GM23248 (cell line): ENCODE measurements at places on chromosomes 16 and 17.

DNA sequence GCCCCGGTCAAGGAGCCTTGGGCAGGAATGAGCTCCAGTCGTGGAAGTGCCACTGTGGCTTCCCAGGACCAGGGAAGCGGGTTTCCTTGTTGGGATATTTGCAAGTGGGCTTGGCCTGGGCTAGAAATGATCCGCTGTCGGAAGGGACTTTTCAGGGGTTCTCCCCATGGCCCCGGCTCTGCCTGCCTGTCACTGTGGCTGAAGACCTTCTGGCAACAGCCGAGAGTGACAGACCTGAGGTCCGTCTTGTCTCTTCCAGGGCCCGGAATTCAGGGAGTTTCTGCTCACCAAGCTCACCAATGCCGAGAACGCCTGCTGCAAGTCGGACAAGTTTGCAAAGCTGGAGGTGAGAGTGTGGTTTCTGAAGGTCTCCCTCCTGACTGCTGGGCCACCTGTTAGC lies 57.7 kb downstream of the OR1D5 start:
- DNase-seq = no peak

GRCh38 chr17:34126496-34126895 lies 128.6 kb upstream of the CCL2 start:
- no peak for DNase-seq

DNA sequence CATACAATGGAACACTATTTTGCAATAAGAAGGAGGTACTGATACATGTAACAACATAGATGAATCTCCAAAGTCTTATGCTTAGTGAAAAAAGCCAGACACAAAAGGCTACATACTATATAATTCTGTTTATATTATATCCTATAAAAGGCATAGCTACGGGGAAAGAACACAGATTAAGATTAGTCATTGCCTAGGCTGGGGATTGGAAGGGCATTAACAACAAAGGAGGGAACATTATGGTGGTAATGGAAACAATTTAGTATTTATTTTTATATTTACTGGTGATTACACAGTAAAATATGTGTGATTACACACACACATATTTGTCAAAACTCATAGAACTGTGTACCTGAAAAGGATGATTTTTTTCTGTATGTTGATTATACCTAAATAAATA lies 278.1 kb downstream of the ZFHX3 start:
- no peak for DNase-seq

DNA sequence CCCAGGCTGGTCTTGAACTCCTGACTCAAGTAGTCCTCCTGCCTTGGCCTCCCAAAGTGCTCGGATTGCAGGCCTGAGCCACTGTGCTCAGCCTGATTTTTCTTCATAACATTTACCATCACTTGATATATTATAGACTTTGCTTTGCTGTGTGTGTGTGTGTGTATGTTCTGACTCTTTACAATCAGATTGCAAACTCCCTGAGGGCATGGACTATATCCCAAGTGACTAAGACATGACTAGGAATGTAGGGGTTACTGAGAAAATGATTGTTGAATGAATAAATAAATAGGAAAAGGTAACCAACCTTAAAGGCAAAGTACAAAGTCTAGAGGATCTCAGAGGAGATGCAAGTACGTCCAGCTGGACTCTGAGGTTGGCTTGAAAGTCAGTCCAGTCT lies 9.6 kb upstream of the OR2C1 start:
- no peak for DNase-seq

DNA sequence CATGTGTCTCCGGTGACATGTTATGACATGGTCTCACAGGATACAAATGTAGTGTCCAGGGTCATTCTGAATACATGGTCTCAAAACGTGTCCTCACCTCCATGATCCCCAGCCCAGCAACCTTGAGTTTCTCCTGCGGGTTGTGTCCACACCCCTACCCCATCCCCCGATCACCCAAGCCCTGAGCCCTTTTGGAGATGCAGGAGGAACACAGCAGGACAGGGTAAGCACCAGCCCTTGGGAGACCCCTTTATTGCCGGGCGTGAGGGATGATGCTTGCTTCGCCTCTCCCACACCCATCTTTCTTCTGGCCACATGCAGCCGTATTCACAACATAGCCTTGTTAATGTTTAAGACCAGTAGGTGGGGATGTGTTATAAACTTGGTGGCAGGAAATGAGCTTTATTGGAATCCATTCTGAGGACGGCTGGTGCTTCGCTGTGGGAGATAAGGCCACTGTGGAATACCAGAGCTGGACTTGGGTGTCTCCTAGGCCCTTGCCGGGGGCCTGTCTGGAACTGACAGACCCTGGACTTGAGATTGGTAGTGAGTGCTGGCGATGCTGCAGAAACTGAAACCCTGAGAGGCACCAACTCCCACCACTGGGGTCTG lies 5.5 kb downstream of the TMEM132E start:
- DNase-seq = peak; percentile 49

DNA sequence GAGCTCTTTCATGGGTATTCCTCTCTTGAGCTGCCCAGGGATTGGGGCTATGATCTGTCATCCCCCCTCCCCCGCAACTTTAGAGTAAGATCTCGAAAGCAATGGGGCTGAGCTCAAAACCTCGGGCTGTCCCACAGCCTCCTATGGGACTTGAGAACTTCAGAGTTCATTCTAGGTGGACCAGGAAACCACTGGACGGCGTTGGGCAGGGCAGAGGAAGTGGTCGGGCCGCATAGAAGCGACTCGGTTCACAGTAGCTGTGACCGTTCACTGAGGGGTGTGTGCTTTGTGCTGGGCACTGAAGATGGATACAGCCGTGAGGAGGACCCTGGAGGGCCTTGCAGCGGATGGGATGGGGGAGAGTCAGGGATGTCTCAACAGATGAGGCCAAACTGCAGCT lies 292.0 kb downstream of the CPPED1 start:
- DNase-seq = no peak

DNA sequence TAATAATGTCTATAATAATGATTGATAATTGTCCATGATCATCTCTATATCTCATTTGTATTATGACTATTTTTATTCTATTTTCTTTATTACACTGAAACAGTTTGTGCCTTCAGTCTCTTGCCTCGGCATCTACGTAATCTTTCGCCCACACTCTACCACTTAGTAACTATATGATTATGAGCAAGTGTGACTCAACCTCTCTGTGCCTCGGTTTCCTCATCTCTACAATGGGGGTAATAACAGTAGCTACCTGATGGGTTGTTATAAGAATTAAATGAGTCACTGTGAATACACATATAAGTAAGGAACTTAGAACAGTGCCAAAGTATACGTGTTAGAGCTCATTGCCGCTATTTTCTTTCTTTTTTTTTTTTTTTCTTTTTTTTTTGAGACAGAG lies 3.7 kb upstream of the SLC16A11 start:
- no peak for DNase-seq

GRCh38 chr17:4407216-4407615 lies 26.5 kb upstream of the SPNS3 start:
- DNase-seq = no peak

GRCh38 chr17:13200671-13201070 lies 182.8 kb upstream of the ELAC2 start:
- no peak for DNase-seq

DNA sequence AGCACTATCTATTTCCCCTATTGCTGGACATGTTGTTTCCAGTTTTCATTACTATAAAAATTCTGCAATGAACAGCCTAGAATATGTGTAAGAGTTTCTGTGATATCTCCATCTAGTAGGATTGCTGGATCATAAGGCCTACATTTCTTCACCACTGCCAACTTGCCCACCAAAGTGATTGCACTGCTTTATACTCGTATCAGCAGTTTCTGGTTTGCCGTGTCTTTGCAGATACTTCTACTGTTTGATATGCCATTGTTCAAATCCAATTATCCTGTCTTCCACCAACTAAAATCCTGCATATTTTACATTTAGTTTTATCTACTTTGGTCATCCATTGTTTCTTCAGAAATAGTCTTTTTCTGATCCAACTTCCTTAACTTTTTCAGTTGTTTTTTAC lies 21.1 kb downstream of the CEP95 start:
- DNase-seq = no peak

GRCh38 chr16:74769586-74770190 lies 4.9 kb downstream of the FA2H start:
- DNase-seq = no peak

DNA sequence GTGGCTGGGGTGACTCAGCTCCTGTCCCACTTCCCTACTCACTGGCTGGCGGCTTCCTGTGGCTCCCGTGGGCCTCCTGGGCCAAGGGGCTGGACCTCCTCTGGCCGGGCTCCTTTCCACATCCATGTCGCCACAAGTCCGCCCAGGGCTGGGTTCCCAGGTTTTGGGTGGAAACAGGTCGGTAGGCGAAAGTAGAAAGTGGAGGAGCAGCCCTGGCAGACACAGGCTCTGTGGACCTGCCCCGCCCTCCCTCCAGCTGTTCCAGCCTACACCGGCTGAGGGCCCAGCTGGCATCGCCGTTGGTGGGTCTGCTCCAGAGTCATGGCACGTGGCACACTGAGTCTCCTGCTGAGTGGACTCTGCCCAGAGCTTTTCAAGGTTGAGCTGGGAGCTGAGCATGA lies 28.7 kb downstream of the GSE1 start:
- peak; percentile 64 for DNase-seq

DNA sequence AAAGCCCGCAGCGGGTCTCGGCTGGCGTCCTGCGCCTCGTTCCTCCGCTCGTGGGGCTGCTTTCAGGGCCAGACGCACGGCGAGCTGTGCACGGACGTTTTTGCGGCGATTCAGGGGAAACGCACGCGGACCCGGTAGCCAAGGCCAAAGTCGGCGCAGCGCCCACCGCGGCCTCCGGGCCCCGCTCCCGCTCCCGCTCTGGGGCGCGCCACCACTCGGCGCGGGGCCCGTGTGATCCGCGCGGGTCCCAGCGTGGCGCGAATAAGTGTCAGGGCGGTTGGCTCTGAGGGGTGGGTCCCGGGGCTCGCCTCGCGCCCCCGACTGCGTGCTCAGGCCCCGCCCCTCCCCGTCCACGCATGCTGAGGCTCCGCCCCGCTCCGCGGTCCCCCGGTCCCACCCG lies 694 bp upstream of the TBCD start:
- DNase-seq = no peak

- no peak for DNase-seq
These were observed 247.5 kb downstream of the CDH13 start for GRCh38 chr16:82874271-82874670.

DNA sequence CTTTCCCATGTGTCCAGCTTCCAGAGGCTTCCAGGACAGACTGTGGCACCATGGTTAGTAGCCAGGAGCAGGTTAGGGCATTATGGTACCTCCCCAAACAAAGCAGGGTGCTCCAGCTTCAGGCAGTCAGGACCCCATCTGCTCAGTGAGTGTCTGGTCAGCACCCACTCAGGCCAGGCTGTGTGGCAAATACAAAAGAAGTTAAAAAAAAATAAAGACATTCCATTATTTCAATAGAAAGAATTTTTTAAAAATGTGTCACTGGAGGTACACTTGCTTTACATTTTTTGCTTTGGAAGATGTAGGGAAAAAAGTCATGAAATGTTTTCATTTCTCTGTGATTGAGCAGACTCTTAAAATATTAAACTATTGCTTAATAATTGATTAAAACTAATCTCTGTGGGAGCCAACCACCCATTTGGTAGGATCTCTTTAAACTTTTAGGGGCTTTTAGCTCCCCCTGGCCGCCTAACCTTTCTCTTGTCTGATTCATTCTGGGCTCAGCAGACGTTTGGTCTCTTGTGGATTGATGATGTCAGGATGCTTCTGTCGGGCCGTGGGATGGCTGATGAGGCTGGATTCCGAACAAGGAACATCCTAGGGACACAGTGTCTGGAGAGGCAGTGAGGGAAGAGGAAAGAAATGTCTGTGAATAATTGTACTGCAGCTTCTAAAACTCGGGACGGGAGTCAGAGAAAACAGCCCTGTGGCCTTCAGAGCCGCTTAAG lies 28.4 kb upstream of the NPTX1 start:
- peak; percentile 95 for DNase-seq

- peak; percentile 77 for DNase-seq
These were observed 42.1 kb downstream of the MAP1LC3B start for GRCh38 chr16:87434146-87434667.

GRCh38 chr16:84687715-84688114 lies 12.1 kb upstream of the USP10 start:
- peak; percentile 95 for DNase-seq
